ENCODE measurements at places on chromosomes 5 and 9.

DNA sequence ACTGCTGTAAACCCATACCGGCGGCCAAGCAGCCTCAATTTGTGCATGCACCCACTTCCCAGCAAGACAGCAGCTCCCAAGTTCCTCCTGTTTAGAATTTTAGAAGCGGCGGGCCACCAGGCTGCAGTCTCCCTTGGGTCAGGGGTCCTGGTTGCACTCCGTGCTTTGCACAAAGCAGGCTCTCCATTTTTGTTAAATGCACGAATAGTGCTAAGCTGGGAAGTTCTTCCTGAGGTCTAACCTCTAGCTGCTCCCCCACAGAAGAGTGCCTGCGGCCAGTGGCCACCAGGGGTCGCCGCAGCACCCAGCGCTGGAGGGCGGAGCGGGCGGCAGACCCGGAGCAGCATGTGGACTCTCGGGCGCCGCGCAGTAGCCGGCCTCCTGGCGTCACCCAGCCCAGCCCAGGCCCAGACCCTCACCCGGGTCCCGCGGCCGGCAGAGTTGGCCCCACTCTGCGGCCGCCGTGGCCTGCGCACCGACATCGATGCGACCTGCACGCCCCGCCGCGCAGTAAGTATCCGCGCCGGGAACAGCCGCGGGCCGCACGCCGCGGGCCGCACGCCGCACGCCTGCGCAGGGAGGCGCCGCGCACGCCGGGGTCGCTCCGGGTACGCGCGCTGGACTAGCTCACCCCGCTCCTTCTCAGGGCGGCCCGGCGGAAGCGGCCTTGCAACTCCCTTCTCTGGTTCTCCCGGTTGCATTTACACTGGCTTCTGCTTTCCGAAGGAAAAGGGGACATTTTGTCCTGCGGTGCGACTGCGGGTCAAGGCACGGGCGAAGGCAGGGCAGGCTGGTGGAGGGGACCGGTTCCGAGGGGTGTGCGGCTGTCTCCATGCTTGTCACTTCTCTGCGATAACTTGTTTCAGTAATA is at the start of gene FXN:
Gene FXN, plus strand, starts transcription at position 315 of the 871 bp plus-strand sequence. Its CDS starts 31 bp downstream, at position 346.
- DNase-seq, result peak; percentile 77

- no peak for DNase-seq
These were observed 97.8 kb downstream of the CMYA5 start for GRCh38 chr5:79787448-79787847.

- no peak for DNase-seq
These were observed 769.7 kb downstream of the TAF11L14 start for GRCh38 chr5:18403941-18404438.

DNA sequence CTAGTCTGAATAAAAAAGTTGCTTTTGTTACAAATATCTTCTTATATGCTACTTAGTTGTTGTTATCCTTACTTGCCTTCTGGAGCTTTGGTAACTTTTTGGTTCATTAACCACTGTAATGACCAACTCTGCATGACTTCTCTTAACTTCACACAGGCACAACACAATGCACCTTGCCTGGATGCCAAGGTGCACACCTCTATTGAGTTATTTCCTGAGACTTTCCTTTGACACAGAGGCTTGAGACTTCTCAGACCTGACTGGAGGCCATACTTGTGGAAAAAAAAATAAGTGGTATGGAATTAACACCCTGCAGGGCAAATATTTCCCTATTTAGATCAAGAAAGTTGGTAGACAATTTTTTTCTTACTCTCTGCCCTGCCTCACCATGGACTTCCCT is 1925.6 kb downstream of the EFNA5 start:
- no peak for DNase-seq

GRCh38 chr5:66329078-66329477 is 185.0 kb downstream of the SREK1 start:
- DNase-seq, result no peak

DNA sequence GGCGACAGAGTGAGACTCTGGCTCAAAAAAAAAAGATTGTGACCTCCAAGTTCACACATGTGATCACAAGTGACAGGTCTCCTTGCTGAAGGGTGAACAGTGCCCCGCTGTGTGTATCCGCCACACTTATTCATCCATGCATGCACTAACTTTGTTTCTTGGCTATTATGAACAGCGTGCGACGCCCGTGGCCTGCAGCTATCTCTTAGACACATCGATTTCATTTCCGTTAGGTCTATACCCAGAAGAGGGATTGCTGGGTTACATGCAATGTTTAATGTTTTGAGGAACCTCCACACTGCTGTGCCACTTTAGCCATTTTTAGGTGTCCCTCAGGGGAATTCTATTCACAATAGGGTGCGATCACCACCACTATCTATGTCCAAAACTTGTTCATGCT is 12.1 kb upstream of the EGFL7 start:
- no peak for DNase-seq

- DNase-seq, result no peak
These were observed 49.6 kb downstream of the EPB41L4B start for GRCh38 chr9:109270971-109271925.

- DNase-seq, result no peak
These were observed 28.3 kb upstream of the NR3C1 start for GRCh38 chr5:143431789-143432188.

DNA sequence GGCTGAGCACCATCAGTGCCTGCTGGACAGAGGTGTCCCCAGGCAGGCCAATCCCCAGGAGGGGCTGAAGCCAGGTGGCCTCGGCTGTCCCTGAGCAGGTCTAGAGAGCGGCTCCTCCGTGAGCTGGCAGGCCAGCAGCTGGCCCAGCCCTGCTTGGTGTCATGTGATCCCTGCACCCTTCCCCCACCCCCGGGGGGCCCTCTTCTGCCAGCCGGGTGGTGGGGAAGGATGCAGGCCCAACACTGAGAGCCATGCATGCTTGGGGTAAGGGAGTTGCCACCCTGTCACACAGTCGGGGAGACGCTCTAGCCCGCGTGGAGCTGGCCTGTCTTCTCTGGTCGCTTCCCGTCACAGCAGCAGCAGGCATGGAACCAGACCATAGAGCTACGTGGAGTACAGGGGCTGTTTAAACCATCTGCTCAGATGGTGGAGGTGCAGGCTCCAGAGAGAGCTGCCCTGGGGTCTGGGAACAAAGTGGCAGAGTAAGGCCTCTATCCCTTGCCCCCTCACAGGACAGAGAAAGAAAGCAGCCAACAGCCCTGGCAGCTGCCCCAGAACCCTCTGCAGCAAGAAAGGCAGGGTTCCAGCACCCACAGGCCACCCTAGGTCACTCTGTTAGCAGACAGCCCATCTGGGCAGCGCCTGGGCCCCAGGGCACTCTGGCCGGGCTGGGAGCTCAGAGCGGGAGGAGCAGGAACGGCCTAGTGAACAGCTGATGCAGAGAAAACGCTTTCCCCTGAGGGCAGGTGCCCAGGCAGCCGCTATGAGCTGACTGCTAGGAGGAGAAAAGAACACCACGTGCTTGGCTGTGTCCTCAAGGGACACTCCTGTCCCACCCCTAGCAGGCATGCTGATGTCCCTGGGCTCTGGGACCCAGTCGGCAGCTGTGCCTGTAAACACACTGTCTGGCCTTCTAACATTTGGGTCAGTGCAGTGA is 6.8 kb downstream of the RALGDS start:
- no peak for DNase-seq

DNA sequence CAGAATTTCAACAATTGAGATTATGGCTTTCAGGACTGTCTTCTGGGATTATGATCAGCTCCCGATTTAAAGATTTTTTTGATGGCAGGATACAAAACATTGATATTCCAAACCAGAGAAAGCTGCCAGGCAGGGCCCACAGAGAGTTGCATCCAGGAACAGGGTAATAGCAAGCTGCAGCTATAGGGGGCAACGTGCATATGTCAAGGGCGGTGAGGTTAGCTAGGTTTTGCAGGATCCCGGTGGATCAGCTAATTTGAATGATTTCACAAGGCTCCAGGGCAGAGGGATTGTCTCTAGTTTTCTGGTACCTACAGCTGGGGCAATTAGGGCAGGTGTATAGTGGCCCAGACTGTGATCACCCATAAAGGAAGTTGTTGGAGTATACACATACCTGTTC is 339.4 kb downstream of the CHSY3 start:
- DNase-seq, result no peak

GRCh38 chr5:176748073-176748966 is 62.0 kb upstream of the UNC5A start:
- no peak for DNase-seq

- DNase-seq, result no peak
These were observed 48.7 kb upstream of the ZNF366 start for GRCh38 chr5:72555871-72556270.

- DNase-seq, result no peak
These were observed 221.4 kb downstream of the RAB3C start for GRCh38 chr5:58804291-58804690.
